ENCODE measurements at places on chromosomes 7 and 10.

GRCh38 chr7:29398011-29398410 is 165.6 kb upstream of the PRR15 start:
- DNase-seq = no peak

DNA sequence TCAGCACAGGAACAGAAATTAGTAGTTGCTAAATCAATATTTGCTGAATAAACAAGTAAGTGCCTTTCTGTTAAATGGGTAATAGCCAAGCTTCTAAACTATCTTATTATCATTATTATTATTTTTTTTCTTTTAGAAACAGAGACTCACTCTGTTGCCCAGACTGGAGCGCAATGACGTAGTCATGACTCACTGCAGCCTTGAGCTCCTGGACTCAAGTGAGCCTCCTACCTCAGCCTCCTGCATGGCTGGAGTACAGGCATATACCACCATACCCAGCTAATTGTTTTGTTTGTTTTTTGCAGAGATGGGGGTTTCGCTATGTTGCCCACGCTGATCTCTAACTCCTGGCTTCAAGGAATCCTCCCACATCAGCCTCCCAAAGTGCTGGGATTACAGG is 12.3 kb upstream of the ELN start:
- DNase-seq = no peak

DNA sequence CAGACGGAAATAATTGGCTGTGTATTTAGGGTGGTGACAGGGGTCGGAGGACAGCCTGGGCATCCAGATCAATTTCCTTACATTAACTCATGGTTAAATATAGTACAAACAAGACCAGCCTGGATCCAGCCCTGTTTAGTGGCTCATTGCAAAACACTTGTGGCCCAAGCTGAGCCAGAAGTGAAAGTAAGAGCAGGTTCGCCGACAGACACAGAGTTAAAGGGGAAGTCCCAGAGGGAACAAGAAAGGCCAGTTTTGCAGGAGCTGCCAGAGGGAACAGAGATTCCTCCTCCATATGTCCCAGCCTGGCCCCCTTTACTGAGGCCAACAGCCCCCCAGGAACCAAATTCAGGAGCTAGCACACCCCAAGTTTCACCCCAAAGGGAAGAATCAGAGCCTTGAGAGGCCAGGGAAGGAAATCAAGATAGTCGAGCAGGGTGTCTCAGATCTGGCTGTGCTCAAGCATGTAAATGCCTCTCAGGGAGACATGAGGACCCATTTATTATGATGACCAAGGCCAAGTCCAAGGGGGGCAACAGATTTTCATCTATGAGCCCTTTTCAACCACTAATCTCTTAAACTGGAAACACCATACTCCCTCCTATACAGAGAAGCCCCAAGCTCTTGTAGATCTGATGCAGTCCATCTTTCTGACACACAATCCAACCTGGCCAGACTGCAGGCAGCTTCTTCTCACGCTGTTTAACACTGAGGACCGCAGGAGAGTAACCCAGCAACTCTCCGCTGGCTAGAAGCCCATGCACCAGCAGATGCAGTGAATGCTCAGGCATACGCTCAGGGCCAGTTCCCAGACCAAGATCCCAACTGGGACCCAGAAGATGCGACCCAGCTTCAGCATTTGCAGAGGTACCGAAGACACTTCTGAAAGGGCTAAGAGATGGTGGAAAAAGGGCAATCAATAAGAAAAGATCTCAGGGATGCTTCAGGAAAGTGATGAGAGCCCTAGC is 15.9 kb upstream of the ADCK2 start:
- peak; percentile 69 for DNase-seq

DNA sequence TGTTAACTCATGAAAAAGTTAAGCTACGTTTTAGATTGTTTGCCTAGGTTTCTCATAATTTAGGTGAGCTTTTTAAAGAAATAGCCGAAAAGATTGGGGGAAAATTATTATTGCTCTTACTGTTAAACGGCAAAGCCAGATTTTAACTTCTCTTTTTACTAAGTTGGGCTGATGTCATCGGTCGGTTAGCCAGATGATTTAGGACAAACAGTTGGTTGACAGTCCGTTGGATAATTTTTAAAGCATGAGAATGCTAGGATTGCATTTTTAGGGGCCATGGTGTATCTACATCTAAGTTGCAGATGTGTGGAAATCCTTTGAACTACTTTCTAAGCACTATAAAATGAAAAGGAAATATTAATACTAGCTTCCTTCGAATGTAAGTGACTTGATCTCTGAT is 280.9 kb upstream of the AKR1E2 start:
- no peak for DNase-seq

DNA sequence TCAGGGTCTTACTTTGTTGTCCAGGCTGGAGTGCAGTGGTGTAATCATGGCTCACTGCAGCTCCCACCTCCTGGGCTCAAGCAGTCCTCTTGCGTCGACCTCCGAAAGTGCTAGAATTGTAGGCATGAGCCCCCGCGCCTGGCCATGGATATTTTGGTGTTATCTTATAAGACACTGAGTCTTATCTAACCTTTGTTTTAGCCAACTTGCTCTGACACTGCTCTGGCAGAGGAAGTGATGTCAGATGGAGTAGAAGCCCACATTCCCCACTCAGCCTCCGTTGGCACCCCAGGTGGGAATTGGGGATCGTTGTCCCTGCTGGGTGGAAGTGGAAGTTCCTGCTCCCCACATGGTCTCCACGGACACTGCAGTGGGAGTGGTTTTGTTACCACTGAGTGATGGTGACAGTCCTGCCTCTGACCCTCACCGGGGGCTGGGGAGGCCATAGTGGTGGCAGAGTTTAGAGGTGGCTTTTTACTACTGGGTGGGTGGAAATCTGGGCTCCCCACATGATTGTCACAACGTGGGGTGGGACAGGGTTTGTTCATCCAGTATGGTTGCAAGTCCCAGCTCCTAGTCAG is 98.9 kb downstream of the ANKRD61 start:
- DNase-seq = no peak

DNA sequence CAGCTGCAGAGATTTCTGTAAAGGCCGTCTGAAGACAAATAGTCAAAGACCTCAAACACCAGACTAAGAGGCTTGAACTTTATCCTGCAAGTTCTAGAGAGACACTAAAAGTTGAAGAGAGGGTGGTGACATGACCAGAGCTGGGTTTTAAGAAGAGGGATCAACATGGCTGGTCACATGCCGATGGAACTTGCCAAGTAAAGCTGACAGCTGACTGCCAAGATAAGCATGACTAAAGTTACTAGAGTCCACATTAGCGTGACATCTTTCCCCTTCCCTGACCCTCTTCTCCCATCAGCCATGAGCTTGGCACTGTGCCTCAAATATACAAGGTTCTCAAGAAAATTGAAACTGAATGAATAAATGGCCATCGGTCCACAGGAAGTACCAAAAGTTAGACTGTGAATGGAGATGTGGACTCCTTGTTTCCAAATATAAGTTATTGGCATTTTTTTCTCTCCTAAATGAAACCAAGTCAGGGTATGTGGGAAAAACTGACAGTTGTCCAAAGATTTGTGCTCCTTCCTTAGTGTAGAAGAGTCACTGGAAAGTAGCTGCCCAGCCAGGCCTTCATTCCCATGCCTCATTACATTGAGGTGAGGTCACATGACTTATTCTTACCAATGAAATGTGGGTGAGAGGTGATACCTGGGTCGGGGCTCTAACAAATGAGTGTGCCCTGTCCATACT is 24.5 kb downstream of the XPNPEP1 start:
- DNase-seq = no peak

DNA sequence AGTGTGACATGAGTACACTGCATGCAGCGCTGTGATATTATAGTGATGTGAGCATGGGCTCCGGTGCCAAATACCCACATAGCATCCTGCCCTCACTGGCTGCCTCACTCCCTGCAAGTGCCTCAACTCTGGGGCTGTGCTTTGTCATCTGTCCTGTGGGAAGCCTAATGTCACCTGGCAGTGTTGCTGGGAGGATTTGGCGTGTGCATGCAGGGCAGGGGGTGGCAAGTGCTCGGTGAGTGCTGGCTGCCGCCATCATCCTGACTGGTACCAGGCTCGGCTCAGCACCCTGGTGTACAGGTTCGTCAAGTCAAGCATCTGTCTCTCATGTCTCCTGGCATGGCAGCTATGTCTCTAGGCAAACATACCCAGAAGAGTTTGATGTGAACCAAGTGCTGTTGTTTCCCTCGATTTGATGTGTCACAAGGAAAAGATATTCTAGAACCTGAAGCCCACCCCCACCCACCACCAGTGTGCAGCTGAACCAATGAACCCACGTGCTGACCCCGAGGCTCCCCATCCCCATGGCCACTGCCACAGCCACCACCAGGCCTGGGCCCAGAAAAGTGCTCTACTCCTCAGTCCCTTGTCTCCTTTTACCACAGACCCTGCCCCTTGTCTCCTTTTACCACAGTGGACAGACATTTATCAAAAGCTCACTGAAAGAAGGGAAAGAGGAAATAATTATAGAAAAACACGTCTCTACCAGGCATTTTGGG is 135.8 kb downstream of the MAPK8 start:
- DNase-seq = no peak

DNA sequence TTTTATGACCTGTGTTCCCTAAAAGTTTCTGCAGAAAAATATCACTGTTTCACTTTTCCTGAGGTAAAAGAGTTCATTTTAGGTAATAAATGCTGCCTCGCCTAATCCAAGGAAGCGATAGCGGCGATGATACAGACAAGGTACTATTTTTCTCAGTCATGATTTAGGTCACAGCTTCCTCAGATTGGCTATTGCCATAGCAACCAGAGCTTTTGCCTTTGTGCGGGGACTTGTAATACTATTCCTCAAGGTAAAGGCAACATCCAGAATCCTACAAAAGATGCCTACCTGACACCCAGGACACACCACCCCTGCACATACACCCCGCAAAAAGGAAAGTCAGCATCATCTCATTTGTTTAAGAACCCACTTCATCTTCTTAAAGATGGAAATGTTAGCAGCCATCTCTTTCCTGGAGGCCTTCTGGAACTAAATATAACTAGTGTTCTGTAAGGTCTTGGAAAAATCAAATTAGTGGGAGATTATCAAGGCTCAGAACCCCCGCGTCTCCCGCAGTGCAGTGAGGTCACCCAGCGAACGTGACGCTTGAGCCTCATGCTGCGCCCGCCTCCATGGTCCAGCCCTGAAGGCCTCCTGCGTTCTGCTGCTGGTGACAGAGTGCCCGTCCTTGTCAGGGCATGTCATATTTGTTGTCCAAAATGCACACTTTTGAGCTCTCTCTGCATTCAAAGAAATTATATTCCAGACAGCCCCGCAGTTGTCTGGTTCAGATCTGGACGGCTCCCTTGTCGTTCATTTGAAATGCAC is 402.0 kb upstream of the RNF32 start:
- no peak for DNase-seq

GRCh38 chr10:25076506-25077177 is 60.2 kb downstream of the THNSL1 start:
- no peak for DNase-seq

- DNase-seq = no peak
These were observed 22.3 kb downstream of the TYW1 start for GRCh38 chr7:67018940-67019339.

GRCh38 chr10:5561704-5562645 is 37.2 kb downstream of the CALML3 start:
- no peak for DNase-seq

- DNase-seq = no peak
These were observed 101.6 kb upstream of the PLXNA4 start for GRCh38 chr7:132677918-132678317.

- no peak for DNase-seq
These were observed 54.8 kb downstream of the LYZL1 start for GRCh38 chr10:29343607-29344038.

- DNase-seq = no peak
These were observed 17.5 kb downstream of the MRPS24 start for GRCh38 chr7:43851805-43852204.

- DNase-seq = no peak
These were observed 76.9 kb upstream of the LANCL2 start for GRCh38 chr7:55288070-55288824.

DNA sequence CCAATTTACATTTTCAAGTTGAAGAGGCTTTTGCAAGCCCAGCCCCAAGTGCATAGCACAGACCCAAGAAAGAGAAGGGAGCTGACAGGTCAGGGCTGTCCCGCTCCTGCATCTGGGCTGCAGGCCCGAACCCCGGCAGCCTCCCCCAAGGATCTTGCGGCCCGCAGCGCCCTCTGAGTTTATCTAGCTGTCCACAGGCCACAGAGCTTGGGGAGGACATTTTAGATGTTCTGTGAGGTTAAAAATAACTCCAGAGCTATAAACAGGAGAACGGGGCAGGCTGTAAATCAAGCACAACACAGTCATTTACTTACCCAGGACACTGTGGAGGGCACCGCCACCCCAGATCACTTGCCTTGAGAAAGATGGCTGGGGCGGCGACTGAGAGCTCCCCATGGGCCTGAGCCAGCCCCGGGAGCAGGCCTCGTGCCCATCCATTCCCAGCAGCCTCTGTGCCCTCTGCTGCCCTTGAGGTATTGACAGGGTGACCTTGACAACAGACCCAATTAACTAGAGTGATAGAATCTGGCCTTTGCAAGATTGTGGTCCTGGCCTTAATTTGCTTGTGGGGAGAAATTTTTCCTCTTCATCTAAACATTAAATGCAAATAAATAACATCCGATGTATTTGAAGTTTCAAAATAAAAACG is 563.0 kb downstream of the TCERG1L start:
- no peak for DNase-seq

GRCh38 chr10:47331954-47332353 is 9.7 kb downstream of the GDF2 start:
- DNase-seq = no peak

GRCh38 chr10:75568450-75569130 is 137.2 kb downstream of the LRMDA start:
- no peak for DNase-seq

GRCh38 chr10:42926843-42927242 is 144.2 kb downstream of the BMS1 start:
- no peak for DNase-seq

- DNase-seq = no peak
These were observed 414.6 kb upstream of the NPVF start for GRCh38 chr7:25642849-25643248.

DNA sequence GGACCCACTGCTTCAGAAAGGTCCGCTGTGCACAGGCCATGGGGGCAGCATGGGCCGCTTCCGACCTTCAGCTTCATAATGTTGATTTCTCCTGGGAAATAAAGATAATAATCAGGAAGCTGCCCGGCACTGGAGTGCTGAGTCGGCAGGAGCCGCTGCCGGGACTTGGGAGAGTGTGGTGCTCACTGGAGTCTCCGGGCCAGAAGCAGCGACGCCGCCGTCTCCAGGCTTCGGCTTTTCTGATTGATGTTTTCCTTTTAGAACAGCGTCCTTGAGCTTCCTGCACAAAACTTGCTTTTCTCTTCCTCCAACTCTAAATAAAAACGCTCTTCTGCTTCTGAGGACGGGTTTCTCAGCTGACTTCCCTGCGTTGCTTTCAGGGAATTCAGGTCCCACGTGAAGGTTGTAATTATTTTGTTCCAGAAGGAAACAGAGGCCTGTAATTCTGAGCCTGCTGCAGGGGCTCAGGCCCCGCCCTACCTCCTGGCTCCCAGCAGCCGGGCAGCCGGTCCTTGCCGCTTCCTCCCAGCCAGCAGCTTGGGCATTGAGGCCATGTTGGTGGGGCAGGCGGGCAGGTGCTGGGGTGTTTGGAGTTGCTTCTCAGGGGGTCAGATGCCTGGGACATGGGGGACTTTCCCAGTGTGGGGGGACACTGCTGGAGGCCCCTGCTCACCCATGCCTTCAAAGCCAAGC is 14.7 kb downstream of the PWWP2B start:
- no peak for DNase-seq
